ENCODE measurements at places on chromosomes 16 and 17. TPM values are rescaled to one million over a fixed set of nuclear protein-coding genes. Genes with fewer than 3 reads are reported as not detected.

DNA sequence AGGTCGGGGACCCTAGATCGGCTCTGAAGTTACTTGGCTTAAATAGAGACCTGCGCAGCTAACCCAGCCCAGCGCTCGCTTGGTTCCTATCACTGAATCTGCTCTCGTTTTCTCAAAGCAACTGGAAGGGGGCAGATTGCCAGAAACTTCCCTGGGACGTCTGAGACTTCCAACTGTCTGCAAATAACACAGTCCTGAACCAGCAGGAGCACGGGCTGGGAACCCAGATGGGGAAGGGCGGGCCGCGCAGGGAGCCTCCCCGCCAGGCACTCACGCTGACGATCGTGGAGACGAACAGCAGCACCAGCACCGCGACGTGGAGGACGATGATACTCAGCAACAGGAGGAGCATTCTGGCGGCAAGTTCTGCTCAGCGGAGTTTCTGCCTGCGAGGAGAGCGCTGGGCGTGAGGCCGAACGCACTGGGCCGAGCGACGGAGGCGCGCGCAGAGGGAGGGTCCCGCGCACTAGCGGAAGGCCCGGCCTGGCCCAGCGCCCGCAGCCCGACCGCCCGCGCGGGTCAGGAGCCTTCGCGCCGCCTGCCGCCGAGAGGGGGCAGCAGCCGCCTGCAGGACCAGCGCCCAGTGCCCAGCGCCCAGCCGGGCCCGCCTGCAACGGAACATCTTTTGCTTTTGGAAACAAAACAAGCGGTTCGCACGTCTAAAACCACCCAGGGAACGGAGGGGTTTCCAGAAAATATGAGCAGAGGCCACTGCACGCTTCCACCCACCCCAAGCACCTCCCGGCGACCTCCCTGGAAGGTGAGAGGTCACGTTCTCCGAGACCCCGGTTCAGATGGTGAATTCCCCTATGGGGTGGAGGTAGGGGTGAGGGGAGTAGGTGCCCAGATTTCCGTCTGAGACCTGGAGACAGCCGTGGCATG lies 4.5 kb downstream of the PMP22 start:
- peak; percentile 58 for DNase-seq

Gene SLC25A10
- 13.9 TPM for total RNA-seq

GRCh38 chr17:14296166-14296910 lies 4.5 kb upstream of the HS3ST3B1 start:
- DNase-seq: no peak

GRCh38 chr17:60383379-60383778 lies 8.6 kb downstream of the USP32 start:
- DNase-seq: no peak

DNA sequence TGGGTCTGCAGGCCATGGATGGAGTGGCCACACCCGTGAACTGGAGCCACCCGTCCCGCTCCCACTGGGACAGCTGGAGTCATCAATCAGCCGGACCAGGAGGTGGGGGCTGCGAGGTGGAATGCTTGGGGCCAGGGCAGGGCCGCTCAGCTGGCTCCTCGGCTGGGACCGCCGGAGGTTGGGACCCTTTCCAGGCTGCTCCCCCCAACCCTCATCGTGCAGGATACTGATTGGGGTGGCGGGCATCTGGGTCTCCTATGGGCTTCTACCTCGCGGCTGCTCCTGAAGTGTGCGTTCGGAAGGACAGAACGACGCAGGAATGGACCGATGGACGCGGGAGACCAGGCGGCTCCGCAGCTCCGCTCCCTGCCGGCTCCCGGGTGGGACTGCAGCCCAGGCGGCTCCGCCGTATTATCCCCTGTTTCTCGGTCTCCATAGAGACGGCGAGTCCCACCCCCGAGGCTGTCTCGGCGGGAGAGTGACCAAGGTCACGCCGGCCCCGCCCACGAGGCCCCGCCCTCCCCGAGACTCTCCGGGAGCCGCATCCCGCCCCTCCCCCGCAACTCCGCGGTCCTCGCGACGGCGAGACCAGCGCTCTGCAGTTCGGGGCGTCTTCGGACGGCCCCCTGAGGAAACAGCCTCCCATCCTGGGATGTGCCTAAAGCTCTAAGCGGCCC lies at the start of gene TPPP3:
TPPP3 (minus strand) TSS at position 388 of the 677 bp plus-strand sequence. CDS start 2,387 bp downstream, outside the sequence.
- peak; percentile 85 for DNase-seq

GRCh38 chr17:38352245-38353085 lies 821 bp downstream of the SOCS7 start:
- no peak for DNase-seq

DNA sequence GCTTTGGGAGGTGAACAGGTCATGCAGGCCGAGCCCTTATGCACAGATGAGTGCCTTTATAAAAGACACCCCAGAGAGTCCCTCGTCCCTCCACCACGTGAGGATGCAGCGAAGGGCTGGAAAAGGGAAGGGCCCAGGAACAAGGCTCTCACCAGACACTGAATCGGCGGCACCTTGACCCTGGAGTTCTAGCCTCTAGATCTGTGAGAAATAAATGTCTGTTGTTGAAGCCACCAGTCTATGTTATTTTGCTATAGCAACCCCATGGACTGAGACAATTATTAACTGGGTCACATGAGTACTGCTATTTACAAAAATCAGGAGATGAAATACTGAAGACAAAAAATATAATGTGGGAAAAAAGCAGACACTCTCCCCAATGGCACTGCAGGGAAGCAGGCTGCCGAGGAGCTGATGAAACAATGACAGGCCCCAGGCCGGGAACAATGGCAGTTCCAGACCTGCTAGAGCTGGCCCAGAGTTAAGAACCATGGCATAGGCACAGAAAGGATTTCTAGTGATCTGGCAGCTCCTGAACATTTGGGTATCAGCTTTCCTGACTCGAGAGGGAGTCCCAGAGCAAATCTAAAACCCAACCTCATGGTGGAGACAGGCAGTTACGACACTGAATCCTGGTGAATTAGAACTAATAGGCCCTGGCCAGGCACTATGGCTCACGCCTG lies 17.8 kb upstream of the GGA2 start:
- no peak for DNase-seq

DNA sequence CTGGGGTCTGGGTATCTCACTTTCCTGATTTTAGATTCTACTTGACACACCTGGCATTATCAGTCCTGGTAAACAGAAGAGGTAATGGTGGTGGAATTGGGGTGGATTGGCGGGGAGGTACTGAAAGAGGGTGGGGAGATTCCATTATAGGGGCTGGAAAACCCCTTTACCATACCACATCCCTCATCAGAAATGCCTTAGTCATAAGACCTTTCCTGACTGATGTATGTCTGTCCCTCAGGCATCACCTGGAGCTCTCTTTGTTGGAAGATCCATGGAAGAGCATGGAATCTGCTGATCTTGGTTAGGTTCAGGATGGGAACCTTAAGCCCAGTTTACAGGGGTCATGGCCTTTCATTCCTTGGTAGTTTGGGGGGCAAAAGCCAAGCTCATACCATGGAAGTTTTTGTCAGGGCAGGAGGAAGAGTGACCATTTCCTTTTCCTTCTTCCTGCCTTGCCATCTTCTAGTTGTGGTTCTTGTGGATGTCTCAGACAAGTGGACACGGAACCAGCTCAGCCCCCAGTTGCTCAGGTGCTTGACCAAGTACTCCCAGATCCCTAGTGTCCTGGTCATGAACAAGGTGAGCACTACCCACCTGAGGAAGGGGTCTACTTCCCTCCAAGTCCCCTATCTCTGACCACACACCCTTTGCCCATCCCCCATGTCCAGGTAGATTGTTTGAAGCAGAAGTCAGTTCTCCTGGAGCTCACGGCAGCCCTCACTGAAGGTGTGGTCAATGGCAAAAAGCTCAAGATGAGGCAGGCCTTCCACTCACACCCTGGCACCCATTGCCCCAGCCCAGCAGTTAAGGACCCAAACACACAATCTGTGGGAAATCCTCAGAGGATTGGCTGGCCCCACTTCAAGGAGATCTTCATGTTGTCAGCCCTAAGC lies 3.3 kb downstream of the ERAL1 start:
- no peak for DNase-seq

DNA sequence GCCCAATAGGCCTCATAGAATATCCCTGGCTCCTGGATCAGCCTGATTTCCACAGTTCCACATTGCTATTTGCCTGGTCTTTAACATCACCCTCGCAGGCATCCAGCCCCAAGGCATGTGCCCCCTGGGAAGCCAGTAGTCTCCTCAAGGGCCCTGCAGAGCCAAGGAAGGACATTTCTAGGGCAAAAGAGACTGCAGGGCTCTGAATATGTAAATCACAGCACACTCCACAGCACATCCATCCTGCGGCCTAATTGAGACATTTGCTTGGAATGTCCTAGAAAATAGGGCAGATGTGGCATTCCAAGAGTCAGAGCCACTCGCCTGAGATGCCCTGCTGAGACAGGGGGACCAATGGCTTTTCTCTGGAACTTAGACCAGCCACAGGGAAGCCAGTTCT lies 11.4 kb upstream of the C16orf78 start:
- no peak for DNase-seq

- no peak for DNase-seq
Observed at GRCh38 chr16:12340151-12340733, 363.7 kb downstream of the SNX29 start.

DNA sequence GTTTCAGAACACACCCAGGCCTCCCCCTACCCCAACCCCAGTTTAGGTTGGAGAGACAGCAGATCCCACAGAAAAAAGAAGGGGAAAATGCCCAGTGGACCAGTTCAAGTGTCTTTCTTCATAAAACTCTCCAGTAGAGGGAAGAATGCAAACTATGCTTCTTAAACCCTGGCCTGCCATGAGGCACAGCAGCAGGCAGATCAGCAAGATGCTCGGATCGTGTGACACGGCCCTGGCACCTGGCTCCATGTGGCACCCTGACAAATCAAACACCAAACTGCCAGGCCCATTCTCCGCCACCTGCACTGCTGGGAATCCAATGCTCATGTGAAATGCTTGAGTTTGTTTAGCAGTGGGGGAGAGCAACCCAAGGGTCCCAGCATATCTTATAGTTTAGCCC lies 166.8 kb downstream of the SOX9 start:
- DNase-seq: no peak

Gene RAB26
- 0.77 TPM for total RNA-seq

DNA sequence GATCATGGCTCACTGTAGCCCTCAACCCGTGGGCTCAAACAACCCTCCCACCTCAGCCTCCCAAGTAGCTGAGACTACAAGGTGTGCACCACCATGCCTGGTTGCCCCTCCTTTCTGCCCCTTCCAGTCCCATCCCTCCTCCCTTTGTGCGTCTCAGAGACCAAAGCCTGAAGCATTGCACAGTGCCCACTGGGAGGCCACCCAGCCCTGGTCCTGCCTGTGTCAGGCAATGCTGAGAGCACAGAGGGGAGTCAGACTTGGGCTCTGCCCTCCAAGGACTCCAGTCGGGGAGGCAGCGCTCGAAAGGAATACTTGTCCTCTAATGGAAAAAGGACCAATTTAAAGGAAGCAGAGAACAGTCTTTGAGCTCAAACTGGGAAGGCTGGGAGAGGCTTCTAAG lies 20.4 kb downstream of the RAI1 start:
- no peak for DNase-seq

Gene CRAMP1
- 12.9 TPM for total RNA-seq

- DNase-seq: no peak
Observed at GRCh38 chr17:51660266-51660665, 399.9 kb downstream of the UTP18 start.

- DNase-seq: no peak
Observed at GRCh38 chr17:50614471-50615051, 20.1 kb upstream of the ABCC3 start.

Gene KRTAP4-1
- total RNA-seq: not detected

DNA sequence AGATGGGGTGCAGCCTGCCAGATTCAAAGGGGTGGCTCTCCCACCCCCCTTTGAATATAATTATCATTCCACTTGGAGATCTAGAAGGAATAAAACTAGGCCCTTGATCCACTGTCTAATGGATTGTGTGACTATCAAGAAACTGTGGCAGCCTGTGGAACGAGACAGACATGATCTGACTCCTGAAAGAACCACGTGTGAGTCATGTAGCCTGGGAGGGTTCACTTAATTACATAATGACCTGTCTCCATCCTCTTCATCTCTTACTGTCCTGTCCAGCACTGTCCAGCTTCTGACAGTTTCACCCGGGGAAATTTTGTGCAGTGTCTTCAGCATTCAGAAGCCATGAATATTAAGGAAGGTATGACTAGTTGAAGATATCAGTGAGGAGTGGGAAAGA lies 43.3 kb upstream of the CDH13 start:
- DNase-seq: no peak

Gene PPP1R27
- not detected for total RNA-seq

Gene DNAH3
- total RNA-seq: not detected

GRCh38 chr16:4433914-4434787 lies 8.5 kb downstream of the DNAJA3 start:
- no peak for DNase-seq
